Stimulated activated CD8-positive, alpha-beta memory T cell treated with anti-CD3 and anti-CD28 coated beads, Interleukin-4, amount 100 ng/mL, for 1 hour (primary cell): ENCODE measurements at places on chromosomes 2 and 18.

- no peak for DNase-seq
These were observed 544.4 kb upstream of the TNP1 start for GRCh38 chr2:217404236-217404760.

DNA sequence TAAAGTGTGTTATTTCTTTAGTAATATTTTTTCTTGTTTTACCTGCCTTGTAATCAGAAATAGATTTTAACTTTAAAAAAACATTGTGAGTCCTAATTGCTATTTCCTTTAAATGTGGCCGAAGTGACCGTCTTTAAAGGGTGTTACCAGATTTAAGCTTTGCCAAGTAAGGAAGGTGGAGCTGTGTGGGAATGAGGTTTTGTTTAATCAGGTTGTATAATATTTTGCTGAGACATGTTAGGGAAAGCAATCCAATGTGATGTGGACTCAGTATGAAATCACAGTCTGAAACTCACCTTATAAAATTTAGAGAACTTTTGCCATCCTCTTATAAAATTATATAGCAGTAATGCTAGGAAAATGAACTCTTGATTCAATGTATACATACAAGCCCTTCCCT is 32.9 kb upstream of the ITPRID2 start:
- no peak for DNase-seq

- no peak for DNase-seq
These were observed 125.2 kb upstream of the COPS8 start for GRCh38 chr2:236960531-236960930.

GRCh38 chr18:8162802-8163201 is 446.4 kb upstream of the RAB12 start:
- DNase-seq = no peak

DNA sequence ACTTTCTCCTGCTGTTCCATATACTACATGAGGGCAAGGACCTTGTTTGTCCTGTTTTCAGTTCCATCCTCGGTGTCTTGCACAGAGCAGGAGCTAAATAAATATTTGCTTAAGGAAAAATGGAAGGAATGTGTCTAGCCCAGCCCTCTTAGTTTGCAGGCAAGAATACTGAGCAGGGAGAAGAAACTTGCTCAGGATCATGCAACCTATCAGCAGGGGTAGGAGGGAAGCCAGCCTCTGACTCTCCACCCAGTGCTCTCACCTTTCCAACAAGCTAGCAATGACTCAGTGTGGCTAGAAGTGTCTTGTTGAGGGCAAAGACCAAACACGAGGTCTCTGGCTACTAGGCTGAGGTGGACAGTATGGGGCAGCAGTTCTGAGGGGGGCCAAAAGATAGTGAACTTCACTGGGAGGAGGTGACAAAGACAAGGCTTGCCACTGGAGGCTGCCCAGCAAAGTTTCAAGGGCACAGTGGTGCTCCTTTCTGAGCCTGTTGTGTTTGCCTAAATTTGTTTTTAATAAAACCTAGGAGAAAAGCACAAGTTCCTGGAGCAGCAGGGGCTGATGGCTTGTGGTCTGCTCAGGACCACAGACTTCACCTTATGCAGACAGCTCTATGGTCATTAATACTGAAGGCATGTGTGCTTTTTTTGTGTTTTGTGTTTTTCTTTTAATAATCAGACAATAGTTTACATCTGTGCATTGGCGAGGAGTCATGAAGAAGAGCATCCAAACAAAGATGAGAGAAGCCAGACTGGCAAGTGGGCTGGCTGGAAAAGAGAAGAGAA is 49.1 kb upstream of the CTAGE1 start:
- DNase-seq = no peak

GRCh38 chr2:38454081-38454480 is 77.0 kb upstream of the ATL2 start:
- DNase-seq = no peak

GRCh38 chr2:120438301-120439066 is 92.5 kb downstream of the INHBB start:
- DNase-seq = no peak

DNA sequence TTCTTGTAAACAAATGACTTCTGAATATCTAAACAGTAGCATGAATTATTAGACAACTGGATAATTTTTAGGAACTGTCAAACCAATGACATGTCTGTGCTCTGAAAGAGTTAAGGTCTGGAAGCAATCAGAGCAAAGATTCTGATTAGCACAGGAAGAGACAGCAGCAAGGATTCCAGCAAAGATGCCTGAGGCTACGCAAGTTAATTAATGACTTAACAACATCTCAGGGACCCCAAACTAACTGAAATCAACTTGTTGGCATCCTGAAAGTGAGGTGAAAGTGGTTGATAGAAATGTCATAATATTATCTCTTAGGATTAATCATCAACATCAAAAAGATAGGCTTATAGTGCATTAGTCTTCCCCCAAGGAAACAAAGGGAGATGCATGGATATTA is 123.3 kb upstream of the TMEM200C start:
- no peak for DNase-seq

- DNase-seq = no peak
These were observed 1.2 kb downstream of the BCL11A start for GRCh38 chr2:60552078-60552850.

GRCh38 chr2:41101281-41101680 is 649.4 kb upstream of the SLC8A1 start:
- no peak for DNase-seq

DNA sequence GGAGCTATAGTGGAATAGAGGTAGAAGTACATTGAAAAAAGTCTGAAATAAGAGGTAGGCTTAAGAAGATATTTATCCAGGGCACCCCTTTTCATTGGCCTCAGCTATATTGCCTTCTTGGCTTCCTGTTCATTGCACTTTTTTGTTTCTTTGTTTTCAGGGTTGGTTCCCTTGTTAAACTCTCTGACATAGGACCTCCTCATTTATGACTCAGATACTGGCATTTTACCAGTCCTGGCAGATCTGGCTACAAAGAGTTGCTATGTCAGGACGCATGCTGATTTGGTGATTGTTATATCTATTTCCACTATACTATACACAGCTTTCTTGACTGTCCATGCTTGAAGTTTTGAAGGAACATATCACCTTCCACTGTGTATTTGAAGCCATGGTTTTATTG is 60.0 kb downstream of the GCA start:
- no peak for DNase-seq

DNA sequence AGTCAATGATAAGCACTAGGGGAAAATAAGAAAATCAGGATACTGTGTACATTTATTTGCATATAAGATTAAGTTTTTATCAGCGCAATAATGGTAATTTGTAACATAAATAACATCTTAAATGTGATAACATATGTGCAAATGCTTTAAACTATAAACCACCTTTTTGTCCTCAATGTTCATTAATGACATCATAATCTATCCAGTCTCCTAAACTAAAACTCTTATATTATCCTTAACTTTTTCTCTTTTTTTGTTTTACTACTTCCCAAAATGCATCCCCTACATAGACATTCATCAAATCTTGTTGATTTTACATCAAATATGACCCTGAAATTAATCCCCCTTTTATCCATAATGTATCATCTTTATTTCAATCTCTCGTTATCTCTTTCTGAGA is 3.4 kb upstream of the RAD51AP2 start:
- DNase-seq = no peak

DNA sequence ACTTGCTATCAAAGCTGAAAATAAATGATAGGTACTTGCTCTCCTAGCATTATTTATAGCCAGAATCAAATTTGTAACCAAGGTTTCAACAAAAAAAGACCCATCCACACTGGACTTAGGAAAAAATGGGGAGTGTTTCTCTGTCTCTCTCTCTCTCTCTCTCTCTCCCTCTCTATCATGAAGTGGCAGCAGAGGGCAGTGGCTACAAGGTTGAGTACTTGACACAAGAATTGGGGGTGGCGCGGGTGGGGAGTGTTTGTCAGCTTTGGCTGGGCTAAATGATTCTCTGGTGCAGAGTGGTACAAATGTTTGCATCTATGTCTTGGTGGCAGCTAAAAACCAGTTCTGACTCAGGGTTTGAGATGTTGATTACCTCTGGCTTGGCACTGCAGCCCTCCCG is 85.0 kb downstream of the RBM43 start:
- DNase-seq = no peak

- no peak for DNase-seq
These were observed 7.9 kb upstream of the NDUFV2 start for GRCh38 chr18:9094307-9095226.

DNA sequence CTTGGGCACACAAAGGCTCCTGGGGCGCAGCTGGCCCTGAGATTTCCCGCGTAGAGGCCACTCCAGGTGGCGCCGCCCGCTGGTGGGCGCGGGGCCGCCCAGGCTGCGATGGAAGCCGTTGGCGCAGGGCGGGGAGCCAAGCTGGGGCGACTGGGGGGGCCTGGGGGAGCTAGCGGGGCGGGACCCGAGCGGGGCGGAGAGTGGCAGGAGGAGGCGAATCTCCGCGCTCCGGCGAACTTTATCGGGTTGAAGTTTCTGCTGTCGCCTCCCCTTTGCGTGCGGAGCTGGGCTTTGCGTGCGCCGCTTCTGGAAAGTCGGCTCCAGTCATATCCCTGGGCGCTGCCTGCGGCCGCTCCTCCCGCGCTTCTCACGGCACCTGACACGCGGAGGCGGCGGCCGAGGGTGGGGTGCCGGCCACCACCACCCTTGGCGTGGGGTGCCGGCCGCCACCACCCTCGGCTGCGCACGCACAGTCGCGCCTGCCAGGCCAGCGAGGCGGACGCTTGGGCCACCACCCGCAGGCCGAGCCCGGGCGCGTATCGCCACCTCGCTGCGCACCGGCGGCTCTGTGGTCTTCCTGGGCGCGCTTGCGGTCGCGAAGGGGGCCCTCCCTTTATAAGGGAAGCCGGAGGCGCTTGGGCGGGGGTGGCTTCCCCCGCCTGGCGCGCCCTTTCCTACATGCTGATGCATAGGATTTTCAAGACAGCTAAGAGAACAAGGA is 919 bp upstream of the CYP1B1 start:
- DNase-seq = no peak

- DNase-seq = no peak
These were observed 1.2 kb upstream of the RAB12 start for GRCh38 chr18:8607776-8608742.

DNA sequence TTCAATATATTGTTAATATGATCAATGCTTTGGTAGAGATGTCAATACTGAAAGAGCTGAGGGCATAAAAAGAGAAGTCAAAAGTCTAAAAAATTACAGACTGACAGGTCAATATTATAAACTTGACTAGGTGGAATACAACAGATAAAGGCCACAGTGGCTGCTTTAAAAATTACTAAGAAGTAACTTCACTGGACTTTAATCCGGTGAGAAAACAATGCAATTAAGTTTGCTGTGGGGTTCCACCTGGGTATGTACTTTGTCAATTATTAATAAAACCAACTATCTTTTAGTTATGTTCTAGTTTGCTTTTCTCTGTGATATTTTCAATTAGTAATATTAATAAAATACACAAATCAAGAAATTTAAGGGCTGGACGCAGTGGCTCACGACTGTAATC is 44.7 kb downstream of the RAPH1 start:
- no peak for DNase-seq

DNA sequence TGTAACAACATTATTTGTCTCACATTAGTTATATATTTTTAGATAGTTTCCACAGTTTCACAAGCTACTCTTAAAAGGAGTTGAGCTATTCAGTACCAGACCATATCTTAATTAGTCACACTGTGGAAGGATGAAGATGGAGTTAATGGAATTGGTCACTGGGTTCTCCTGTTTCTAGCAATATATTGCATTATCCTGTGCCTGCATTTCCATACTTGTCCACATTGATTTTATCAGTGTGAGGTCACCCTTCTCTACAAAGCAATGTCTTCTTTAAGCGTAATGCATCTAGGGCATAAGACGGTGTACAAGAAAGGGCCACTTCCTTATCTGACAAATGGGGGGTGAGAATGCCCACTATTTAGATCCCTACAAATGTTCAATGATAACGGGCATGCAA is 216.8 kb upstream of the TANK start:
- no peak for DNase-seq

- no peak for DNase-seq
These were observed 55.7 kb downstream of the CTDP1 start for GRCh38 chr18:79735071-79735980.

GRCh38 chr2:42984617-42985016 is 192.2 kb upstream of the HAAO start:
- no peak for DNase-seq

DNA sequence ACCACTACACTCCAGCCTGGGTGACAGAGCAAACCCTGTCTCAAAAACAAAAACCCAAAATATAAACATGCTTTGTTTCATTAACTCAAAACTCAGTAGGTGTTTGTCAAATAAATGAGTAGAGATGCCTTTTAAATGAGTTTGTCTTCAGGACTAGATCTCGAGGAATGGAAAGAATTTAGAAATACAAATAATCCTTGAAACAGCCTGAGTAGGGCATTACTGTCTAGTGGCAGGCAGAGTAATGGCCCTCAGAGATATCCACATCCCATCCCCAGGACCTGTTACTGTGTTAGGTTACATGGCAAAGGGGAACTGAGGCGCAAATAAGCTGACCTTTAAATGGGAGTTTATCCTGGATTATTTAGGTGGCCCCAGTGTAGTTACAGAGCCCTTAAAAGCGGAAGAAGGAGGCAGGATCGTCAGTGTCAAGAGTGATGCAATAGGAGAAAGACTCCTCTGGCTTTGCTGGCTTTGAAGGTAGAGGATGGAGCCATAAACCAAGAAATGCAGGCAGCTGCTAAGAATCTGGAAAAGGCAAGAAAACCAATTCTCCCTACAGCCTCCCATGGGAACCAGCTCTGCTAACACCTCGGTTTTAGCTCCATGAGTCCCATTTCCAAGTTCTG is 63.0 kb downstream of the CABLES1 start:
- DNase-seq = no peak

DNA sequence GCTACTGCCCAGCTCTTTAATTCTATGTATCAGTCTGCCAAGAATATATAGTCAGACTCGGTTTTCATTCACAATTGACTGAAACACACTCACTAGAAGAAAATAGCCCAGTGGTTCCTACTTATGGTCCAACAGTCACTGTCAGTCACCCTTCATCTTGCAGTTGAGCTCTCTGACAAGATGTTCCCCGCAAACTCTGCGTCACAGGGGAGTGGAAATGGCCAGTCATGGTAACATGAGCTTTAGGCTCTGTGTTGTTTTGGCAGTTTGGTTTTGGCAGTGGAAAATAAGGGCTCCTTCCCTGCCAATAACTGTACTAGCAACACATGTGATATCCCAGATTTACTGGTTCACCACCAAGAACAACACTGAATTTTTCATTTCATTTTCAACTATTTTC is 122.5 kb downstream of the PRPF40A start:
- DNase-seq = no peak

GRCh38 chr2:1394709-1395408 is 18.4 kb upstream of the TPO start:
- no peak for DNase-seq

DNA sequence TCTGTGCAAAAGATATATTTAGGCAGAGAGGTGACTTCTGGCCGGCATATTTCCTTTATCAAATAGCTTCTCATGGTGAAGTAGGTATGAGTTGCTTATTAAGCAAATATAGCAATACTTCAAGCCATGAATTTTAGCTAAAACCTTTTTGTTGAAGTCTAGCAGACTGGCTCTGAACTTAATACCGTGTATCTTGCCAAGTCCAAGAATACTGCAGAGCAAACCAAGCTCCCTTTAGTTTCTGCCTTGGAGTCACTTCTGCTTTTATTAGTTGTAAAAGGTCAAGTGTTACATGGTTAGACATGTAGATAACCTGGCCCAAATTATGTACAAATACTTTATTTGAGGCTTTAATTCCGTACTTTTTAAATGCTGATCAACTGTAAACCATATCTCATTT is 627.6 kb upstream of the PKDCC start:
- no peak for DNase-seq

GRCh38 chr2:143649226-143649740 is 520.1 kb downstream of the ARHGAP15 start:
- DNase-seq = no peak
